ENCODE measurements at places on chromosomes 11 and 22.

GRCh38 chr11:127376301-127376700, 375.7 kb upstream of the KIRREL3 start:
- DNase-seq, result no peak

DNA sequence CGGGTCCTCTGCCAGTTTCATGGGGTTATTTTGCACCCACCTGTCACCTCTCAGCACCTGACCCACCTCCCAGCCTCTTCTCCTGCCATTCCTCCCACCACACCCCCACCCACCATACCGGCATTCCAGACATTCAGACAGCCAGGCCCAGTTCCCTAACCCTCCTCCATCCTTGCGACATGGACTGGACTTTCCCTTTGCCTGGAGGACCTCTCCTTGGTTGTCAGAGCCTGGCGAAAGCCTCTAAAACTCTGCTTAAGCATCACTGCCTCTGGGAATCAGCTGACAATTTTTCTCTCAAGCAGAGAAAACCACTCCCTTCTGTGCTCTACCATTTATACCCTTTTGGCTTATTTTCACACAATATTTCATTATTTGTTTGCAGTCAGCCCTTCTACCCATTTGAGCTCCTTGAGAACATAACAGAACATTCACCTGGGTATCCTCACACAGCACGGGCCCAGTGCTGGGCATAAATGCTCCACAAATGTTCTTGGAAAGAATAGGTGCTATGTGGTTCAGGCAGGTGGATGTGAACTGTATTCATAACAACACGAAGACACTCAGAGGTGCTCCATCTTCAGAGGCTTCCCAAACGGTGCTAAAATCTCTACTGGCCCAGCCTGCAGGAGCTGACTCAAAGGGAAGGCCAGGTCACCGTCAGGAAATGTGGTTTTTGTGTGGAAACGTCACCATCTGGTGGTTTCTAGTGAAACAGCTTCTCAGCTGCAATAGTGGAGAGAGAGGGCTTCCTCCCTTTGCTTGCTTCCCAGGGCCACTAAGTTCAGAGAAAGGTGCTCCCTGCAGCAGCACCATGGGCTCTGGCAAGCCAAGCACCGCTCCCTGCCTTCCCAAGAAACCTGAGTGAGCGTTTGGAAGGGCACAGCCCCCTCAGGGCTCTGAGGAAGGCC, 10.4 kb downstream of the SPATA19 start:
- no peak for DNase-seq

DNA sequence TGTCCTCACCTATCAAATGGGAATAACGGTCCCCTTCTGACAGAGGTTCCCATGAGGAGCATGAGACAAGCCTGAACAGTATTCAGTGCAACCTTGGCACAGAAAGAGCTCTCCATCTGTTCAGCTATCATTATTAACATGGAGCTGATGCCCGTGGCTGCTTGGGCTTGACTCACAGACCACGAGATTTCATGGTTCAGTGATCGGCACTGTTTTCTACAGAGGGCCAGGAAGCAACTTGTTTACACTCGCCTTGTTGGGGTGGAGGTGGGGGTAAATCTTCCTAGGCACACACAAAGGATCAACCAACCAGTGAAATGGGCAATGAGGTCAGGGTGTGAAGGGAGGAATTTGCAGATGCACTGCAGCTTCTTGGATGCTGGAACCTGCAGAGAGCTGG, 88.2 kb downstream of the CWC15 start:
- DNase-seq, result no peak

DNA sequence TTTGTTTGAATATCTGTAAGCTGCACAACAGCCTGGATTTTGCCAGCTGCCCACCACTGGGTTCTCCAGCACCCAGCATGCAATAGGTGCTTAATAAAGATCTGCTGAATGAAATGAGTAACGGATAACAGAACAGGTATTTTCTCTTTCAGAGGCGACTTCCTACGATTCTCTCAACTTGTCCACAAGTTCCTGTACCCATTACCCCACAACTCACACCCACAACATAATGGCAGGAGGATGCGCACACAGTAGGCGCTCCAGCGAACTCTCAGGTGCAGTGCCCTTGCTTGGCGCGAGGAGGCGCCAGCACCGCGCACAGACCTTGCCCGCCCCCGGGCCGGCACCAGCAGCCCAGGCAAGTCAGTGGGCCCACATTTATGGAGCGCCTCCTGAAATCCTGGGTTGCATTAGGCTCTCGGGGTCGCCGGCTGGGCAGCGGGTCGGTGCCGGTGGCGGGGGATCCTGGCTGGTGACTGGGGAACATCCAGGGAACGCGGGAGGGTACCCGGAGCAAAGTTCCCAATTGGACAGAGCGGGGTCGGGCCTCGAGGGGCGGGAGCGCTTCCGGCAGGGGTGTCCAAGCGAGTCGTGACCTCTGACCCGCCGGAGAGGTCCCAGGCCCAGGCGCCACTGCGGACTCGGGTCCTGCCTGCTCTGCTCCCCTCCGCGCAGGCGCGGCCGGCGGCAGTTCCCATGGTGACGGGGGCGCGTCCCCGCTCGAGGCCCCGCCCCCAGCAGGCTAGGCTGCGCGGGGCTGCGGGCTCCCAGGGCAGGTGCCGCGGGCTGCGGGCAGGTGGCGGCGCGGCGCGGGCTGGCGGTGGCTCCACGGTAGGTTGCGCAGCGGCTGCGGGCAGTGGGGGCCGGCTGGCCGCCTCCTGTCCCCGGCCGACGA, at the start of gene KIAA1671:
Gene KIAA1671 (plus strand): TSS at position 775 of the 895 bp plus-strand sequence. CDS start 75,284 bp downstream, outside the sequence.
- peak; percentile 88 for DNase-seq

DNA sequence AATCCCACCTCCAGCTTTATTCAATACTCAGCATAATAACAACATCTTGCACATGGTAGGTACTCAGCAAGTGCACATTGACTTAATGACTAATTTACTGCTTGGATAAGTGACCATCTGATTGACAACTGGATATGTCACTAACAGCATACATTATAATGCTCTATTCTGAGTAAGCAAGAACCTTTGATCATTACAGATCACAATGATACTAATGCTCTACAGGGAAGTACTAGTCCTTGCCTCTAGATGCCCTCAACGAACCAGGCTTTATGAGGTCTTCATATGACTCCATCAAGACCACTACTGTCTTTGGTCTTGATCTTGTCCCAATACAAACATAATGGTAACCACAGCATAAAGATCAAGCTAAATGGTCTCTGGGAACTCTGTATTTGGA, 167.6 kb upstream of the MTMR2 start:
- DNase-seq, result no peak

DNA sequence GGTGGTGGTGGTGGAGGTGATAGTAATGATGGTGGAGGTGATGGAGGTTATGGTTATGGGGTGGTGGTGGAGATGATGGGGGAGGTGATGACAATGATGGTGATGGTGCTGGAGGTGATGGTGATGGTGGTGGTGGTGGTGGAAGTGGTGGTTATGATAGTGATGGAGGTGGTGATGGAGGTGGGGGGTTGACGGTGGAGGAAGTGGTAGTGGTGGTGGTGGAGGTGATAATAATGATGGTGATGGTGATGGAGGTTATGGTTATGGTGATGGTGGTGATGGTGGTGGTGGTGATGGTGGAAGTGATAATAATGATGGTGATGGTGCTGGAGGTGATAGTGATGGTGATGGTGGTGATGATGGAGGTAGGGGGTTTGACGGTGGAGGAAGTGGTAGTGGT, 16.9 kb upstream of the WNT7B start:
- no peak for DNase-seq

DNA sequence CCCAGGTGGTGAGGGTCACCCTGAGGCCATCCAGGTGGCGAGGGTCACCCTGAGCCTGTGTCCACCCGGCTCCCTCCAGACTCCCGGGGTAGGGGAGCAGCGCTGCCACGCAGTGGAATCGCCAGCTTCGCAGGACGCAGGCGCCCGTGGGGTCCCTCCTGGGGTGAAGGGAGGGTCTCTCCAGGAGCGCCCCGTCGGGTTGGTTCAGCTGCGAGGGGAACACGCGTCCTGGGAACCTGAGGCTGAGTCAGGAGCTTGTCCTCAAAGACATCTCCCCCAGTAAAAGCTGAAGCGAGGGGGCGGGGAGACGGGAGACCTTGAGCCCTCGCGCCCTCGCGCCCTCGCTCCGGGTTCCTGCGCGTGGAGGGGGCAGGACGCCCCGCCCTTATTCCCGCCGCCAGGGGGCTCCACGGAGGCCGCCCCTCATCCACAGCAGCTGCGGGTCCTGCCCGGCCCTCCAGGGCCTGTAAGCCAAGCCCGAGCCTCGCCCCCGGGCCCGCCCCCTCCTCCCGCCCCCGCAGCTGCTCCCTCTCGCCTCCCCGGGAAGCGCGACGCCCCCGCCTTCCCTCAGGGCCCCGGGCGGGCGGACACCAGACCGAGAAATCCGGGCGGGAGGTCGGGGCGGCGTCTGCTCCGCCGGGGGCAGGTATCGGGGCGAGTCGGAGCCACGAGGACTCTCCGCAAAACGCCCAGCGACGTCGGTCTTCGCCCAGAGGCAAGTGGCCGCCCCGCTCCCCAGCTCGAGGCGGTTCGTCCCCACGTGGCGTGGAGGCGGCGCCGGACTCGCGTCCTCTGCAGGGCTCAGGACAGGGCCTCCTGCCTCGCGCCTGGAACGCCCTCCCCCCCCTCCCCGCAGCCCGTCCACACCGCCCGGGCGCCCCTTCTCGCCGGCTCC, 22.8 kb downstream of the PIM3 start:
- DNase-seq, result no peak

GRCh38 chr11:121048464-121049233, 24.7 kb downstream of the TBCEL start:
- no peak for DNase-seq

- no peak for DNase-seq
Measured at GRCh38 chr22:25007444-25008106, 55.1 kb downstream of the KIAA1671 start.

GRCh38 chr11:129192150-129192549, at the start of gene ARHGAP32:
ARHGAP32 (minus strand) TSS chr11:129192325; CDS start chr11:129192198, 127 bp downstream.
- no peak for DNase-seq

DNA sequence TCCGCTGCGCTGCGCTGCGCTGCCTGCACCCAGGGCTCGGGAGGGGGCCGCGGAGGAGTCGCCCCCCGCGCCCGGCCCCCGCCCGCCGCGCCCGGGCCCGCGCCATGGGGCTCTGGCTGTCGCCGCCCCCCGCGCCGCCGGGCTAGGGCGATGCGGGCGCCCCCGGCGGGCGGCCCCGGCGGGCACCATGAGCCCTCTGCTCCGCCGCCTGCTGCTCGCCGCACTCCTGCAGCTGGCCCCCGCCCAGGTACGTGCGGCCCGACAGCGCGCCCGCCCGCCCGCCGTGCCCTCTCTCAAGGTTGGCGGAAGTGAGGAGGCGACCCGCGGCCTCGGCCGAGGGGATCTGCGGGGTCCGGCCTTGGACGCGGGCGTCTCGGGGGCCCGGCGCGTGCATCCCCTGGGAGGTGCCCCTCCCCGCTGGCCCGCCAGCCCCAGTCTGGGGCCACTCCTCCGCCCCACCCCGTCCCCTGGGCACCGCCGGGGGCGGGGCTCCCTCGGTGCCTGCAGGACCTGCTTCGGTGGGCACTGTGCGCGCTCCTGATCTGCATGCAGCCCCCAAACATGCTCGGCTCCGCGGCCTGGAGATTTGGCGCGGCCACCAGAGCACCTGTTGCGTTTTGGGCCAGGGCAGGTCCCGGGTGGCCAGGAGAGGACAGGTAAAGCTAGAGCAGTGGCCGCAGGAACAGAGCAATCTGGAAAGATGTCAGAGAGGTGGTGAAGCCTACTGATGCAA, 429 bp downstream of the VEGFB start:
- DNase-seq, result peak; percentile 55

GRCh38 chr11:72724851-72725723, 27.1 kb downstream of the ARAP1 start:
- DNase-seq, result peak; percentile 71
